ENCODE measurements at places on chromosomes 6 and 20.

- DNase-seq: no peak
These were observed 1.8 kb downstream of the HLA-DQB2 start for GRCh38 chr6:32761548-32761947.

- DNase-seq: no peak
These were observed 15.1 kb downstream of the GSTA1 start for GRCh38 chr6:52788478-52788877.

- peak; percentile 52 for DNase-seq
These were observed 4.7 kb downstream of the CITED2 start for GRCh38 chr6:139369568-139370282.

DNA sequence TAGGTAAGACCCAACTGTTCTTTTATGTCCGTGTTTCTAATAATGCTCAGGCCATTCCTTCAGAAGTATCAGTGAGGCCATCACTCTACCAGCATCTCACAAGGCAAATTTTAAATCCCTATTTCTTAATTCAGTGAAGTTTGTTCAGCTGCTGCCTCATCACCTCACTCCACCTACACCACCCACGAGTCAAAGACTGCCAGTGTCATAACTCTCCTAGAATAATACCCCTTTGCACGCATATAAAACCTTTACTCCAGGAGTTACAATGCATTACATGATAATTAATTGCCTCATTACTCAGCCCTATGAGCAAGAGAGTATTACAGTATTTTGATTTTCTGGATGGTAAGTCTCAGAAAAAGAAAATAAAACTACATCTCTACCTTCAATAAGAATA is 793.6 kb downstream of the TFAP2A start:
- no peak for DNase-seq

DNA sequence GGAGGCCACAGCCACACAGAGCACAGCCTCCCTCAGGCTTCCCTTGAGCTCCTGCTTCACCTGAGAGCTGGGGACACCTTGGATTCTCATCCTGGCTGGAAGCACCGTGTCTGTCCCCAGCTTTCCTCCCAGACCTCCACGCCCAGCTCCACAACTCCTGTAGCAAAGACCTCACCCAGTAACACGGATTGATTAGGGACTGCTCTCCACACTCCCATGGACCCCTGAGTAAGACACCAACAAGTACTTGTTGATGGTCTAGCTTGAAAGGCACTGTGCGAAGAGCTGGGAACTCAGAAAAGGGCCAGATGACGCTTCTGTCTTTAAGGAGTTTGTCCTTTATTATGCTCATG is 109.6 kb downstream of the DLL1 start:
- peak; percentile 5 for DNase-seq

- no peak for DNase-seq
These were observed 17.8 kb downstream of the B4GALT5 start for GRCh38 chr20:49695830-49696229.

- DNase-seq: no peak
These were observed 52.1 kb downstream of the PHF20 start for GRCh38 chr20:35823937-35824336.

DNA sequence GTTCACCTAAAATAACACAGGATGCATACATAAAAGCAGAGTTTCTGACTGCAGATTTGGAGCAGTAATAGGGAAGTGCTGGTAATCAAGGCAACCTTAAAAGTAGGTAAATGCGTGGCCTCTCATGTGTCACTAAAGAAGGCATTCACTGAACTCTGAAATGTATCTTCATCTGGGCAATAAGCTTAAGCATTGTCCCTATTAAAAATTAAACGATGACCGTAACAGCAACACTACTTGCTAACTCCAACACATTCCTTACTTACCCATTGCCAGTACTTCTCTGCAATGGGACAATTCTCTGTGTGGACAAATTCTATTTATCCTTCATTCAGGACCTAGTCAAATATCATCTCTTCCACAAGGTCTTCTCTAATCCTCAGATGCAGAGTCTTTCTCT is 19.9 kb downstream of the ADGRF1 start:
- DNase-seq: no peak

DNA sequence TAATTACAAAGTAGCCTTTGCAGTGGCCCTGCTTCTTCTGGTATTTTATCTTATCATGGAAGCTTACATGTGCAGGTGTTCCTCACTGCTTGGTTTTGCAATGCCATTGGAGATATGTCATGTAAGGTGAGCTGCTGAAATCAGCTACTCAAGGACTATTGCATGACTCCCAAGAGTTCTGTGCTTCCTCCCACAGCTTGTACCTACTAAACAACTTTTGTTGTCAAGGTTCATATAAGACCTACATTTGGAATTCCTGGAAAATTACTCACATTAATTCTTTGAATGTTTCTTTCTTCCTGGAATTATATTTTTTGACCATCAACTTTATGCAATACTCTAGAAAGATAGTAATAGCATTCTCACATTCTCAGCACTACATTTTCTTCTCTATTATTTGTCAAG is 427.5 kb upstream of the HSF2 start:
- no peak for DNase-seq

GRCh38 chr20:48025661-48026060 is 240.4 kb upstream of the SULF2 start:
- no peak for DNase-seq

- no peak for DNase-seq
These were observed 758.9 kb downstream of the KIF16B start for GRCh38 chr20:15814360-15814759.

- DNase-seq: peak; percentile 83
These were observed 516 bp downstream of the GTPBP2 start for GRCh38 chr6:43628393-43629103.

DNA sequence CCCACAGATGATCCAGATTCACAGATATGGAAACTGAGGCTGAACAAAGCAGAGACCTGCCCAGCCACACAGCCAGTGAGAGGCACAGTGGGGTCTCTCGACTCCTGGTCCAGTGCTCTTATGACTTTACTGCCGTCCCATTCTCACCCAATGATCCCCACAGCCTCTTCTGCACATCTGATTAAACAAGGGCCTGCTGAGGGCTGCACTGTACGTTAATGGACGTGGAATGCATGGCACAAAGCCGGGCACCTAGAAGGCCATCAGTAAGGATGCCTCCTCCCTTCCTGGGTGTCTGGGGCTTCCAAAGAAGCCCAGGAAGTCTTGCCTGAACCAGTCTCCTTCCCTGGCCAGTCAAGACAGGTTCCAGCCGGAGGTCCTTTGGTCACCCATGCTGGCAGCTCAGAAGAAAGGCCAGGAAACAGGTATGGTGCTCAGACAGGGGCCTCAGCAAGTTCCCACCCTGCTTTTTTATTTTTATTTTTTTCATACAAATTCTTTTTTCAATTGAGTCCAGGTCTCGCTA is 3.8 kb downstream of the TFEB start:
- no peak for DNase-seq
